SW480 (cell line): ENCODE measurements at places on chromosomes 4 and X.
A peak's percentile ranks its signal among the peaks of the same experiment; 100 is the strongest.

DNA sequence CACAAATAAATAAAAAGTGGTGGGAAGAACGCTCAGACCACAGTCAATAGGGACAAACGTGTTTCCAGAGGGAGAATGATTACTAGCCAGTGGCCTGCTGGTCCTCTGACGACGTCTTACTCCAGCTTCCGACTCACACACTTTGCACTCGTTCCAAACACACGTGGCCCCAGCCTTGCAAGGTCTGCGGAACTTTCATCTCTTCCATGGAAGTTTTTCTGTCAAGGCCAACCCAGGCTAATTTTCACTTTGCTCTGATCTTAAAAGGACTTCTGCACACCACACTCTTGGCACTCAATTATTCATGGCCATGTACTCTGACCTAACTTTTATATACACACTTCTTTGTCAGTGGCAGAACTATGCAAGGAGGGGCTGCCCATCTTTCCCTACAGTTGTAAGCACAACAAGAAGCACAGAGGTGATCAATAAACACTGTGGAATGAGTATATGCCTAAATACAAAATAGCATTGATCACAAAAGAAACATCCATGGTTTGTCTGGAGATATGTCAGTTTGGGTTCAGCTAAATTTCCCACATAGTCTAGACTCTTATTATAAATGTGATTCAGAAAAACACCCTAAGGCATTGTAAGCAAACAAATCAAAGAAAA lies 69.4 kb downstream of the STX18 start:
- DNase-seq: no peak

DNA sequence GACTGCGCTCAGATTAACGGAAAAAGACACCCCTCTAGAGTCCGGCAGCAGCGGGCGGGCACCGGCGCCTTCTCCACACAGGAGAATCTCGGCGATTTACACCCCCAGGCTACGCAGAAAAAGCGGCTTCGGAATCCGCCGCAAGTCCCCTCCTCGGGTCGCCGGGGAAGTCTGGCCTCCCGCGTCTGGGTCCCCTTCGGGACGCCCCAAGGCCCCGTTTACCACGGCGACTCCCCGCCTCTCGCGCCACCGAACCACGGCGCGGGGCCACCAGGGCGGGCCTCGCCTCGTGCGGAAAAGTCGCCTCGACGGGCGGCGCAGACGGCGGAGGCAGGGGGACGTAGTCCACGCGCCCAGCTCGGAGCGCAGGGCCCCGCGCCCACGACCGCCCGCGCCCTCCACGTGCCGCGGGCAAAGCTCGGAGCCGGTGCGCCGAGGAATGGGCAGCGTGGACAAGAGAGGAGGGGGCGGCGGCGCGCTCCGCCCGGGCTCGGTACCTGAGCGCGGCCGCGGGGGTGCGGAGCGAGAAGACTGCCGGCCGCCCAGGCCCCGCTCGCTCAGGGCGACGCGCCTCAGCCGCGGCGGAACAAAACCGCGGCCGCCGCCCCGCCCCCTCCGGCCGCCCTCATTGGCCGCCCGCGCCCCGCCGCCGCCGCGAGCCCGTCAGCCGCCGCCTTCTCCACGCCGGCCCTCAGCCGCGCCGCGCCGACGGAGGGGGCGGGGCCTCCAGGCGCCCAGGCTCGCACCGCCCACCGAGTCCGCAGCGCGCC lies at the start of gene FAM53A:
Gene FAM53A (minus strand): TSS at position 578 of the 770 bp plus-strand sequence. CDS start 15,572 bp downstream, outside the sequence.
- DNase-seq: peak; percentile 75

DNA sequence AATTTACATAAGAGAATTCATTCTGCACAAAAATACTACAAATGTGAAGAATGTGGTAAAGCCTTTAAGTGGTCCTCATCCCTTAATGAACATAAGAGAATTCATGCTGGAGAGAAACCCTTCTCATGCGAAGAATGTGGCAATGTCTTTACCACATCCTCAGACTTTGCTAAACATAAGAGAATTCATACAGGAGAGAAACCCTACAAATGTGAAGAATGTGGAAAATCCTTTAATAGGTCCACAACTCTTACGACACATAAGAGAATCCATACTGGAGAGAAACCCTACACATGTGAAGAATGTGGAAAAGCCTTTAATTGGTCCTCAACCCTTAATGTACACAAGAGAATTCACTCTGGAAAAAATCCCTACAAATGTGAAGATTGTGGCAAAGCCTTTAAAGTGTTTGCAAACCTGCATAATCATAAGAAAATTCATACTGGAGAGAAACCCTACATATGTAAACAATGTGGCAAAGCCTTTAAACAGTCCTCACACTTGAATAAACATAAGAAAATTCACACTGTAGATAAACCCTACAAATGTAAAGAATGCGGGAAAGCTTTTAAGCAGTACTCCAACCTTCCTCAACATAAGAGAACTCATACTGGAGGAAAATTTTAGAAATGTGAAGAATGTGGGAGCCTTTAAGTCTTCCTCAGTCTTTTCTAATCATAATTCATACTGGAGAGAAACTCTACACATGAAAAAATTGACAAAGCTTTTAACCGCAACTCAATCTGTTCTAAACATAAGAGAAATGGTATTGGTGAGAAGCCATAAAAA lies 37.4 kb downstream of the ZNF718 start:
- DNase-seq: no peak

- DNase-seq: no peak
Measured at GRCh38 chr4:9758641-9759317, 22.7 kb upstream of the DRD5 start.

DNA sequence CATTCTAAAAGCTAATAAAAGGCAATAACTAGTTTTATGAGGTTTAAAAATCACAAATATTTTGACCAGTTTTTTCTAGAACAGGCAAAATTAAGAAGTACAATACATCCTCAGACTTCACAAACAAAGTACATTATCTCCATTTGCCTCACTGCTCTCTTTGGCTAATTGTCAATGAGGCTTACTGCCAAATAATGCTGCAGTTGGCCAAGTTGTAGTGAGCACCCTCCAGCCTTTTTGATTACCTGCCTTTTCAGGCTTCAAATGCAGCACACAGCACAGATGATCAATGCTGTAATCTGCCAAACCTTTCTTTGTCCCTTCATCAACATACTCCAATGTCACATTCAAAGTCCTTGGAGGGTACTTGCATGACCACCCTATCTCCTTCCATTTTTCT lies 605.2 kb downstream of the KLHL13 start:
- DNase-seq: no peak

DNA sequence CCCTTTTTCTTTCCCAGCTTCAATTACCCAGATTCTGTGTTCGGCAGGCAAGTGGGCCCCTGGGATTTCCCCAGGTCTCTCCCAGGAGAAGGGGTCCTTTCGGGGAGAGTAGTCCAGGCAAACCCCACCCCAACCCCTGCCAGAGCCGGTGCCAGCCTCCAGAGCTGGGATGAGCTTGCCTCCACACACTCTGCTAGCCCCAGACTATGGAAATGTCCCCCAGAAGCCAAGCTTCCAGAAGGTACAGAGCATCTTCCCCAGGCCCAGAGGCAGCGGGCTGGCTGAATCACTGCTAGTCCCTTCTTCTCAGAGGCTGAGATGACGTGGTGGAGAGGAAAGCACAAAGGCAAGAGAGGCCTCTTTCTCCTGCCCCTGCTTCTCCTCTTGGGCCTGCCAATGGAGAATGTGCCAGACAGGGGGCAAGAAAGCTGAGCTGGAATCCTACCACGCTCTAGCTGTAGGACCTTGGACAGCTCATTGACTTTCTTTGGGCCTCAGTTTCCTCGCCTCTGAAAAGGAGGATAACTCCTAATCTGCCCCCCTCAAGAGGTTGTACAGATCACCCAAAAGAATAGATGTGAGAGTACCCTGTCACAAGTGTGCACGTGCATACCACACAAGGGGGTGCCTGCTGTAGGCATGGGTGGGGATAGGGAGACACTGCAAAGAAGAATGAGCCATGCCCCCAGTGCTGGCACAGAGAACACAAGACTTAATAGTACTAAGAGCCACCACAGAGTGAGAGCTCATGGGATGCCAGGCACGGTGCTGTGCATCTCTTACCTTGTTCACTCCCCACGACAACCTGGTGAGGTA lies 2.1 kb downstream of the SASH3 start:
- DNase-seq: no peak

DNA sequence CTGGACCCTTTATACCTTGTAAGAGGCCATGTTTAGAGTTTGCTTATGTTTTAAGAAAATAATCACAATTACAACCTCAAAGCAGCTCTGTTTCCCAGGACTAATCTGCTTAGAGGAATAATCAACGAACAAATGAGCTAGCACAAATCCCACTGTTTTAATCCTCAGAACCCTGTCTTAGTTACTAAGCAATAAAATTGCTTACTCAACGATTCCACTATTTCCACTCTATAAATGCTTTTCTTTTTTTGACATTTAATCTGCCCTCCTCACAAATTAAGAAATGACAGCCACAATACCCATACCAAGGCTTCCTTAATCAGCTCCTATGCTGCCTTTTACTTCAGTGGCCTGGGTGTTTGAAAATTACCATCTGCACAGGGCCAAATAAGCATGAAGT lies 48.8 kb downstream of the FAM120C start:
- no peak for DNase-seq

- peak; percentile 39 for DNase-seq
Measured at GRCh38 chr4:88008122-88008742, 797 bp downstream of the PKD2 start.

DNA sequence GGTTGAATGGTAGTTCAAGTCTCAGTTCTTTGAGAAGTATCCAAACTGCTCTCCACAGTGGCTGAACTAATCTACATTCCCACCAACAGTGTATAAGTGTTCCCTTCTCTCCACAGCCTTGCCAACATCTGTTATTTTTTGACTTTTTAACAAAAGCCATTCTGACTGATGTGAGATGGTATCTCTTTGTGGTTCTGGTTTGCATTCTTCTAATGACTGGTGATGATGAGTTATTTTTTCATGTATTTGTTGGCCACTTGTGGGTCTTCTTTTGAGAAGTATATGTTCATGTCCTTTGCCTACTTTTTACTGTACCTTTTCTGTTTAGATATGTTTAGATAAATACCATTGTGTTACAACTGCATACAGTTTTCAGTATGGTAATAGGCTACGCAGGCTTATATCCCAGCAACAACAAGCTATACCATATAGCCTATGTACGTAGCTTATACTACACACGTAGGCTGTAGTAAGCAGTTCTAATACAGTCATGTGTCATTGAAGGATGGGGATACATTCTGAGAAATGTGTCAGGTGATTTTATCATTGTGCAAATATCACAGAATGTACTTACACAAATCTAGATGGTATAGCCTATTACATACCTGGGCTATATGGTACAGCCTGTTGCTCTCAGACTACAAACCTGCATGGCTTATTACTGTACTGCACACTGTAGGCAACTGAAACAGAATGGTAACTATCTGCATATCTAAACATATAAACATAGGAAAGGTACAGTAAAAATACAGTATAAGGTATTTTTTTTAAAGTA lies 28.1 kb downstream of the KLHL8 start:
- no peak for DNase-seq

- DNase-seq: no peak
Measured at GRCh38 chrX:44462850-44463249, 79.8 kb downstream of the FUNDC1 start.

GRCh38 chrX:8242431-8243020 lies 71.5 kb upstream of the VCX2 start:
- DNase-seq: no peak

DNA sequence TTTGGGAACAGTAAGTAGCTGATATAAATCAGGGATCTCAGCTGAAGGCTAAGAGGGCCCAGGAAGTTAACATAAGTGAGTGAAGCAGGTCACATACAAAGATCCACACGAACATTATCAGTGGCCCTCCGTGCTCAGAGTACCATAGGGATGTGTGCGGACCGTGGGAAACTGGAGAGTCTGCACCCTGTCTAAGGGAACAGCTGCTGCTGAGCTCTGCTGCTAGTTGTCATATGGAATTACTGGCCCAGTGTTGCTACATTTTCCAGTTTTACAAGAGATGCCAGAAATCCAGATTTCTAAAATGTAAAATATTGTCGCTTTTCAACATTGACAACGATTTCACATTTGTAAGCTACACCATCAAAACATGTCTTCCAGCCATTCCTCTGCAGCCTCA lies 90.5 kb downstream of the RTL5 start:
- no peak for DNase-seq

DNA sequence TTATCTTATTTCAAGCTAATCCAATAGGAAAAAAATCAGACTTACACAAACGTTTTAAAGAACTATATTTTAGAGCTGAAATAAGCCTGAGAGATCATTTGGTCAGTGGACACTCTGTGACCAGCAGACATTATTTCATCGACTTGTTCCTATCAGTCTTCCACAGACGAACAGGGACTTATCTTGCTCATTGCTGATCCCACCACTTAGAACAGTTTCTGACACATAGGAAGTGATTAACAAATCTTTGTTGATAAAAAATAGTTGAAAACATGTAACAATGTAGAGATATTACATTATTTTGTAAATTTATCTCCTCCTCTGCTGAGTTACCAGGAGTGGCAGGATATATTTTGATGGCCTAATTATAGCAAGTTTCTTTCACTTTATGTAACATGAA lies 65.8 kb downstream of the TAPT1 start:
- DNase-seq: no peak

DNA sequence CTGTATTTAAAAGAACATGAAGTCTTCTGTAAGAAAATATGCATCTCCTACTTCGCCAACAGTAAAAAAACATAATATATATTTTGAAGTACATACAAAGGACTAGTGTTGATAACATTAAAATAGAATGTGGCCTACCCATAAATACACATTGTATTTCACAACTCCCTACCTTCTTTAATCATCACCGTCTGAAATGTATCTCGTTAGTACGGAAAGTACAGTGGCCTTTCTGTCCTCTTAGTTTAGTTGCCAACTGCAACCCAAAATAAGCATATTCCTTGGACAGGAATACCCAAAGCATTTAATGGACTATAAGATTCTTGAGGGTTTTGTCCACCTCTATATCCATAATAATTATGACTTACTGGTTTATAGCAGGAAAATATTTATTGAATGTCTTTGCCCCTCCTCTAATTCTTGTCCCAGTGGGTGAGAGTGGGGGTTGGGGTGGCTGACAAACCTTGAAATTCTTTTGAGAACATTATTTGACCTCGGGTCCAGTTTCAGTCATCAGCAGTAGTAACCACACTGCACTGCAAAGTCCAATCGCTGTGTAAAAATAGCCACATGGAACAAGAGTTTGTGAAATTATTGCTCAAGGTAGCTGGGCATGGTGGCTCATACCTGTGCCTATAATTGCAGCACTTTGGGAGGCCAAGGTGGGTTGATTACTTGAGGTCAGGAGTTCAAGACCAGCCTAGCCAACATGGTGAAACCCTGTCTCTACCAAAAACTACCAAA lies 474.5 kb downstream of the KLHL13 start:
- no peak for DNase-seq

- peak; percentile 49 for DNase-seq
Measured at GRCh38 chrX:10327651-10328050, 170.9 kb downstream of the CLCN4 start.

DNA sequence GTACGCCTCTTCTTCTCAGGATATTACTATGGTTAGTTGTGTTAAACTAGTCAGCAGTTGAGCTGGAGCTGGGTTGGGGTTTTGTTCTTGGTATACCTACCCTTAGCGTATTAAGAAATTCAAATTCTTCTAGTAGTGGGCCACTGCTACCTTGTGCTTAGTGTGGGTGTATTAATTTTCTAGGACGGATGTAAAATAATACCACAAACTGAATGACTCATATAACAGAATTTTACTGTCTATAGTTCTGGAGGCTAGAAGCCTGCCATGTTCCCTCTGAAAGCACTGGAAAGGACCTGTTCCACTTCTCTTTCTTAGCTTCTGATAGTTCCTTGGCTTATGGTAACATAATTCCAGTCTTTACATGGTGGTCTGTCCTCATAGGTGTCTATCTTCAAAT lies 1274.7 kb downstream of the ADGRL3 start:
- DNase-seq: no peak
